Stimulated activated CD8-positive, alpha-beta memory T cell treated with anti-CD3 and anti-CD28 coated beads, Interleukin-12 subunit alpha, Interleukin-12 subunit beta, amount 100 ng/mL, for 4 hours (primary cell): ENCODE measurements at places on chromosomes 4 and X.

- DNase-seq = no peak
Observed at GRCh38 chr4:8067274-8067936, 91.2 kb downstream of the ABLIM2 start.

- no peak for DNase-seq
Observed at GRCh38 chrX:54825716-54826438, 18.3 kb downstream of the MAGED2 start.

DNA sequence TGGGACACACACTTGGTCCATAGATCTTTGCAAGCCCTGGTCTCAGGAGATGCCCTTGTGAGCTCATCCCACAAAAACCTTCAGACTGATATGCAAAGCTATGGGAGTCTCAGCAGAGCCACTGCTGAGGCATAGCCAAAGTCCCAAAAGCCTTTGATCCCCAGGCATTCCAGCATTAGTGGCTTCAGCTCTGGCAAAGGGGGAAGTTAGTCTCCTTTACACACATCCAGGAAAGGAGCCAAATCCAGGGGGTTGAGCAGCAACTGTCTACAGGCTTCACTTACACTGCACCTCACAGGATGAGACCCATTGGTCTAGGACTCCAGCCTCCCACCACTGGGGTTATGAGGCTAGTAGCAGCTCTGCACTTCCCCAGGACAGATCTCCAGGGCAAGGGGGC, 14.0 kb downstream of the PF4 start:
- DNase-seq = no peak

- no peak for DNase-seq
Observed at GRCh38 chr4:102180046-102180445, 165.2 kb downstream of the SLC39A8 start.

DNA sequence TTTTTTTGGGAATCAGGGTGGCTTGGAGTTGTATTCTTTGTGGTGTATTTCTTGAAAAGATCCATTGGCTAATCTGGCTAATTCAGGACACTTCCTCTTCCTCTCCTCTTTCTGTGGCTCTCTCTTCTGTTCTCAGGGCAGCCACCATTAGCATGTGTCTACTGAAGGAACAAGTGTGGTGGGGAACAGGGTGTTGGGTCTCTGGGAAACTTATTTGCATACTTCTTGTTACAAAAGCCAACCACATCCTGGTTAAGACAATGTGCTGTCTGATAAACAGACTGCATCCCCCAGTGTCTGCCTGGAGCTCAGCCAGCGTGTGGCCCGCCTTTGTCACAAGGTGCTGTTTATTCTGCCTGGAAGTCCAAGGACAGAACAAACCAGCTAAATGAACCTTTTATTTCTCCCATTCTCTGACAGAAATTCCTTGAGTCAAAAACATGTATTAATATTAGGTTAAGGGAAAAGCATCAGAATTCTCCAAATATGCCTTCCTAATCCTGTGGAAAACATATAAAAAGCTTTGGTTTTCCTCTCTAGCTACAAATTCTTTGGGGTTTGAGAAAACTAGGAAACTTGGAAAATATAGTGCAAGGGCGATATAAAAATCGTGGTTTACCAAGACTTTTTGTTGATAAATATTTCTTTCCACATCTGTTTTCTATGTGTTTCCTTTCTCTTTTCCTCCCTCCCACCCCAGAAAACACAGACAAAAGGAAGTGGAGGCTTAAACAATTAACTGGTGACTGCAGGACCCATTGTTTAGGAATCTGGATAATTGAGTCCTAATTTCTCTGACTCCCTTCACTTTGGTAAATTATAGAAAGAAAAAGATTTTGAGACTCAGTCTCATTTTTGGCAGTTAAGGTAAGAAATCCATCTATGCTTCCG, 203.6 kb downstream of the SPRY1 start:
- peak; percentile 14 for DNase-seq

GRCh38 chrX:2774776-2775175, 22.9 kb downstream of the XG start:
- DNase-seq = no peak

- DNase-seq = no peak
Observed at GRCh38 chrX:33204889-33205288, 6.5 kb downstream of the DMD start.

DNA sequence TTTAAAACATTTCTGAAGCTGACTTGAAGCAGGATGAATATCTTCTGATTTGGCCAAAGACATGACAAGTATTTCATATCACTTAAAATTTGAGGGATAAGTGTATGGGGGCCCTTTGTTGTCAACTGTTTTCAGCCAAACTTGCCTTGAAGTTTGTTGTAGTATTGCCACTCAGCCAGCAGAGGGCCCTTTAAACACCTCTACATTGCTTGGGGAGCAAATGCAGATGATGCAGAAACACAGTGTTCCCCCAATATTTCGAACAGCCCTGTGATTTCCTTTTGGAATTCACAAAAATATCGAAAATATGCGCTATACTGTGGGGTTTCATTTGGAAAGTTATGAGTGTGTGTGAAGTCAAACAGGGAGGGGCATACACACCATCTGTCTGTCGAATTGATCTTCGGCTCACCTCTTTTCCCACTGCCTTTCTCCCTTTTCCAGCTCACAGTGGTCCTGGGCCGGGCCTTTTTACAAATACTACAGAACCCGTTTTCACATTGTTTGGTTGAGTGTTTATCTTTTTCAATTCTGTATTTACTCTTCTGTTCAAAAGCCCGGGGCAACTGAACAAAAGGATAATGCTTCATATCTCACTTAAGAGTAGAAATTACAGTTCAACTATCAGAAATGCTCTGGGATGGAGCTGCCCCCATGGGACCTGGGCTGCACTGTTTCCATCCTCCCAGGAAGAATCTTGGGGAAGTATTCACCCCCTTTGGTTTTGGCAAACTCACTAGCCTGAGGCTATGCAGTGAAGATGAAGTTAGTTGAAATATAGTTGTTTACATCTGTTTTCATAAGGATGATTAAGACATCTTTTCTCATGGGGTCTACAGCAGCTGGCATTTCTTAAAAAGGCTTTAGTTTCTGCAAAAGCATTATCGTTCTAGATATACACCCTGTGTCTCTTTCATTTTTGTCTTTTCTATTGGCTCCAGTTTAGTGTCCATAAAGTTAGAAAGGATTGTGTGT, 137.6 kb downstream of the EGF start:
- peak; percentile 8 for DNase-seq

- no peak for DNase-seq
Observed at GRCh38 chr4:178577933-178578332, 1135.7 kb upstream of the AGA start.

GRCh38 chr4:165330071-165330470, 2.6 kb downstream of the MSMO1 start:
- DNase-seq = no peak

GRCh38 chr4:94207469-94208224, at the start of gene SMARCAD1:
TSS of gene SMARCAD1 (plus strand) at chr4:94207865. CDS start at chr4:94208395, 530 bp downstream.
- peak; percentile 75 for DNase-seq

- DNase-seq = no peak
Observed at GRCh38 chrX:57329008-57329407, 42.5 kb downstream of the FAAH2 start.

DNA sequence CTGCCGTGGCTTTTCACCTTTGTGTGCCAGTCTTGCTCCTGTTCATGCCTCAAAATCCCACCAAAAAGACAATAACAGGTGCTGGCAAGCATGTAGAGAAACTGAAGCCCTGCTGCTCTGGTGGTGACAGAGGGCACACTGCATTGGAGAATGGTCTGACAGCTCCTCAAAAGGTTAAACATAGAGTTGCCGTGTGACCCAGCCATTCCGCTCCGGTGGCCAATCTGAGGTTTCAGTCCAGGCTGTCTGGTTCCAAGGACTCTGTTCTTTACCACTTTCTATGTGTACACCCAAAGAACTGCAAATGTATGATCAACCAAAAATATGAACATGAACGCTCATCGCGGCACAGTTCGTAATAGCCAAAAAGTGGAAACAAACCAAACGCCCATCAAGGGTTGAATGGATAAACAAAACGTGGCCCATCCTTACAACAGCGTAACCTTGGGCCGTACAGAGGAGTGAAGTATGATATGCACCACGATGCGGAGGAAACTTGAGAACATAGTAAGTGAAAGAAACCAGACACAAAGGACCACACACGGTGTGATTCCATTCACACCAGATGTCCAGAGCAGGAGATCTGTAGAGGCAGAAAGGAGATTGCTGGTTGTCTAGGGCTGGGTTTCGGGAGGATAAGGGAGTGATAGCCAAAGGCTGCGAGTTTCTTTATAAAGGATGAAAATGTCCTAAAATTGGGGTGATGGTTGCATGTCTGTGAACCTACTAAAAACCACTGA, 33.6 kb upstream of the WFS1 start:
- DNase-seq = no peak

GRCh38 chrX:2819345-2820135, 9.2 kb upstream of the GYG2 start:
- DNase-seq = no peak
